ENCODE measurements at places on chromosomes 11 and 22.
A peak's percentile ranks its signal among the peaks of the same experiment; 100 is the strongest.

GRCh38 chr11:74030723-74031676 lies 22.1 kb upstream of the UCP3 start:
- no peak for DNase-seq

DNA sequence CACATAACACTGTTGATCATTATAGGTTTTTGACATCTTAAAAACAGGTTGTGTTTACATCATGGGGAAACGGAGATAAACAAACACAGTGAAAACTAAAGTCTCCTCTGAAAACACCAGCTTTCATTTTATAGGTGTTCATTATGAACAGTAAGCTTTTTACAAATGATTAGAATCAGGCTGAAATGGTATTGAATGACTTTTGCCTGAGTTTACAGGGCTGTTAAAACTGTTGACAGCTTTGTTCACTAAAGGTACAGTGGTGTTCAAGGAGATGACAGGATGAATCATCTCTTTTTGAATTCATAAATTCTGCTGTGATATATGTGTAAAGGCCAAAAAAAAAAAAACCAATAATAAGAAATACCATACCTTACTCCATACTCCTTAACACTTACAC lies 184.6 kb upstream of the CNTN5 start:
- no peak for DNase-seq

GRCh38 chr22:39923696-39924095 lies 22.8 kb downstream of the GRAP2 start:
- DNase-seq: no peak

GRCh38 chr11:86395061-86395551 lies 20.4 kb downstream of the CCDC81 start:
- no peak for DNase-seq

DNA sequence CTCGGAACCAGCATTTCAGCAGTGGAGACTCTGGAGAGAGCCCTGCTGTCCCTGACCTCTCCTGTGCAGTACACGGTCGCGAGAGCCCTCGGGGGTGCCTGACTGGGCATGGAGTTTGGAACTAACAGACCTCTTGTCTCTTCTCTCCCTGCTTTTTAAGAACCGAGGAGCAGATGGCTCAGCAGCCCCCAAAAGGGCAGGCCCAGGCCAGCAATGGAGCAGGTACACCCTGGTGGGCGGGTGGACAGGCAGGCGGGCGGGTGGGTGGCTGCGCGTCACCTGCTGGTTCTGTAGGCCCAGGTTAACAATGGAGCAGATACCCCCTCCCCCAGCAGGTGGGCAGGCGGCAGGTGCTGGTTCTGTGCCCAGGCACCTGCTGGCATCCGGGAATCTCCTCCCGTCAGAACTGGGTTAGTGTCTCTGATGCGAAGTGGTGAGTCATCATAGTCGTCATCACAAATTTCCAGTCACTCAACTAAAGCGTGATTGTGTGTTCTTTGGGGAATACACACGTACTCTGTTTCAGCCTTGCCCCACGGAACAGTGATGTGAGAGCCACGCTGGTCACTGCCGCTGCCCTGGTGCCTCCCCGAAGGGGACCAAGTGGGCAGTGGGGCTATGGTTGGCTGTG lies 41.1 kb downstream of the GRAMD4 start:
- peak; percentile 46 for DNase-seq

DNA sequence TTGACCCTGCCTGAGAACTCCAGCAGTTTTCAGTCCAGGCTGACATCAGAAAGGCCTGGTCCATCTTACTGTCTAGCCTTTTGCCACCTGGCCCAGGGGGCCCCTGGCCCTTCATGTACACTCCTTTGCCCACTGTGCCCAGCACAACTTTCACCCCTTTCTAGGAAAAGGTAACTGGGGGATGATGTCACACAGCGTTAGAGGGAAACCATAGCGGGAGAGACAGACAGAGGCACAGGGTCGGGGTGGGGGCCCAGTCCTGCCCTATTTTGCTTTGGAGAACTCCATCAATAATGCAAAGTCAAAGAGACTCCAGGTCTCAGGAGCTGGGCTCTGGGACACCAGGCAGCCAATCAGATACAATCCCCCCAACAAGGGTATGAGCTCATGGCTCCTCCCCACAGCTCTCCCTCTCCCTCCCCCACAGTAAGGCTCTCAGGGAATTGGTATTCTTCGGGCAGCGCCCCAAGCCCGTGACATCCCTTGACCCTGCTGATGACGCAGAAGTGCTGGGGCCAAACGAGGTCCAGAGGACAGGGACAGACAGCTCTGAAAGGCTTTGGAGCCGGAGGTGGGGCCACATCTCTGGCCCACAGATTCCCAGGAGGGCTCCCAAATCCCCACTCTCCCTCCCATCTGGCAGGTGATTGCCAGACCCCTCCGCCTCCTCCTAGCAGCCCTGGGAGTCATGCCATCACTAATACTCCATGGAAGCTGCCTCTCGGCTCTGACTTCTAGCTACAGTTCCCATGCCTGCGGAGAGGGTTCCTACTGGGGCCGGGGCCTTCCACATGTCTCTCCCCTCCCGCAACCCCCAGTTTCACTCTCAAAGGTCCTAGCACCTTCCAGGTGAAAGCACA lies 5.9 kb downstream of the USP2 start:
- DNase-seq: no peak

- DNase-seq: no peak
These were observed 38.0 kb downstream of the ETS1 start for GRCh38 chr11:128549256-128549944.
